ENCODE measurements at places on chromosomes 5 and 9. TPM values are rescaled to one million over a fixed set of nuclear protein-coding genes. Genes with fewer than 3 reads are reported as not detected.

DNA sequence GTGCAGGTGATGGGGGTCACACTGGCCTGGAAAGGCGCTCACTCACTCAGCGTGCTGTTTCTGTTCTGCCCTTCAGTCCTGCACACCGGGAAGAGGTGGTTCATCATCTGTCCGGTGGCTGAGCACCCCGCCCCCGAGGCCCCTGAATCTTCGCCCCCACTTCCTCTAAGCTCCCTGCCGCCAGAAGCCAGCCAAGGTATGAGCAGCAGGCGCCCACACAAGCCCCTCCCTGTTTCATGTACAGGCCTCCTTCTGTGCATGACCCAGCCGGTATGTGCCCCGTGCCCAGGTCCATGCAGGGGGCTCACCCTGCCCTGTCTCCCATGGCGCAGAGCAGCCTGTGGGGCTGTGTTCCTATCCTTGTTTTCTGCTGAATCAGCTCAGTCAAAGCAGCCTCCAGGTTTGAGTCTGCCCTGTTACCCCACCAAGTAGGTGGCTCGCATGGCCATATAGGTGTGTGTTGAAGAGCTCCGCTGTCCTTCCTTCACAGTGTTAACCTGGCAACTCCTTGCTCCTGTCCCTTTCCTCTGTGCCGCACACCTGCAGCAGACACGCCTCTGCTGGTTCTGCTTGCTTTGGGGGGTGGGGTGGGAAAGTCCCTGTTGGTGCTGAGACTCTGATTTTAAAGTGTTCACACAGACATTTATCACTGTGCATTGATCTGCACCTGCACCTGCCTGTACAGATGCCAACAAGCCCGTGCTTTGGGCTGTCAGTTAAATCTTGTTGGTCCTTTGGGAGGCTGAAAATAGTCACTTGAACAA is 84.8 kb downstream of the WNK2 start:
- H3K4me1 ChIP-seq: peaks cover 8% of the 10 kb centered on the region
- H3K4me3 ChIP-seq: peak overlapping the region; percentile 87
- DNase-seq: no peak
- peaks cover 45% of the 10 kb centered on the region for H3K27me3 ChIP-seq
- H3K36me3 ChIP-seq: no peaks in the 10 kb centered on the region

GRCh38 chr5:177354711-177355110 is 3.0 kb upstream of the RGS14 start:
- peaks cover 11% of the 10 kb centered on the region for H3K36me3 ChIP-seq
- H3K4me1 ChIP-seq: peaks cover 45% of the 10 kb centered on the region
- H3K27me3 ChIP-seq: no peaks in the 10 kb centered on the region
- no peak overlapping the region for H3K4me3 ChIP-seq
- no peak for DNase-seq
- H3K27ac ChIP-seq: no peak overlapping the region

DNA sequence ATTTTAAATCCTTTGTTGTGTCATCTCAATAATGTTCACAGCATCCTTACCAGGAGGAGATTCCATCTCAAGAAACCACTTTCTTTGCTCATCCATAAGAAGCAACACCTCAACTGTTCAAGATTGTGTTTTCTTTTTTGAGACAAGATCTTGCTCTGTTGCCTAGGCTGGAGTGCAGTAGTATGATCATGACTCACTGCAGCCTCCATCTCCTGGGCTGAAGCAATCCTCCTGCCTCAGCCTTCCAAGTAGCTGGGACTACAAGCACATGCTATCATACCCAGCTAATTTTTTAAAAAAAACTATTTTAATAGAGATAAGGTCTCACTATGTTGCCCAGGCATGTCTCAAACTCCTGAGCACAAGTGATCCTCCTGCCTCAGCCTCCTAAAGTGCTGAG is 60.0 kb downstream of the ABHD17B start:
- H3K36me3 ChIP-seq: peaks cover 2% of the 10 kb centered on the region
- no peaks in the 10 kb centered on the region for H3K4me1 ChIP-seq
- H3K27me3 ChIP-seq: peaks cover 15% of the 10 kb centered on the region
- no peak overlapping the region for H3K27ac ChIP-seq
- DNase-seq: no peak

PFDN1 gene
- 33.4 TPM for total RNA-seq

- H3K27ac ChIP-seq: no peak overlapping the region
- H3K4me1 ChIP-seq: no peaks in the 10 kb centered on the region
- H3K27me3 ChIP-seq: no peaks in the 10 kb centered on the region
- no peaks in the 10 kb centered on the region for H3K36me3 ChIP-seq
These were observed 556.6 kb downstream of the TLE1 start for GRCh38 chr9:81132796-81133195.

GRCh38 chr5:83312663-83313062 is 158.9 kb upstream of the VCAN start:
- H3K36me3 ChIP-seq: peaks cover 2% of the 10 kb centered on the region
- H3K4me3 ChIP-seq: no peak overlapping the region
- H3K27ac ChIP-seq: no peak overlapping the region
- no peaks in the 10 kb centered on the region for H3K4me1 ChIP-seq
- no peaks in the 10 kb centered on the region for H3K27me3 ChIP-seq

DNA sequence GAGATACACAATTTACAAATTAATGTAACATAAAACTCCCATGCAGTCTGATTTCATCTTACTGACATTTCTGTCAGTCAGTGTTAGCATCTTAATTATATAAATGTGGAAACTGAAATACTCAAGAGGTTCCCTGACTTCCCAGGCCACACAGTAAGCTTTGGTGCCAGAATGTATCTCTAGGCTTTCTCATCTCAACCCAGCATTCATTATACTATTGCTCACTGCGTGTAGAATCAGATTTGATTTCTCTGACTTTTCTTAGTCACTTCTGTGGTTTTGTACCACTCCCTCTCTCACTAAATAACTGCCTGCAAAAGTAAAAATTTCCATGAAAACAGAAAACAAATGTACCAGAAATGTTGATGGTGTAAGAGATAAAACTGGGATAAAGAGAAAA is 31.7 kb upstream of the CDKN2B start:
- H3K36me3 ChIP-seq: no peaks in the 10 kb centered on the region
- peak overlapping the region; percentile 39 for H3K27ac ChIP-seq
- H3K27me3 ChIP-seq: no peaks in the 10 kb centered on the region
- H3K4me3 ChIP-seq: no peak overlapping the region

DNA sequence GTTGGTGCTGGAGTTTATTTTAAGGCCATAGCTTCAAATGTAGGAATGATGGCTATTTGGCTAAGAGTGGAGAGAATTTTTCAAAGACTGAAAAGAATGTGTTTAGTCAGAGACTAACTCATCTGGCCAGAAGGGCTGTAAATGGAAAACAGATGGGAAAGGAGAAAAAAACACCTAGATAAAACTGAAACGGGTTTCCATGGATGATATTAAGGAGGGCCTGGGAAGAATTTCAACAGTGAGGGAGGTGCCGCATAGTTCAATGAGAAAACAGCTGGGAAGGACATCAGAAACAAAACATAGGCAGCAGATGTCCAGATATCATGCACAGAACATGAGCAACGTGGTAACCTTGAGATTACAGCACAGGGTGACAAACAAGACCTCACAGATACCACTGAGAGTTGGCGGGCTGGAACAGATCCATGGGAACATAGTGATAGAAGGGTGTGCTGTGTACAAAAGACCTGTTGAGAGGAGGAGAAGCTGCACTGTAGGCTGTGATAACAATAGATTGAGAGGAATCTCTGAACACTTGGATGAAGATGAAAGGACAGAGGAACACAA is 31.2 kb upstream of the RAD23B start:
- DNase-seq: no peak
- H3K4me1 ChIP-seq: no peaks in the 10 kb centered on the region
- no peak overlapping the region for H3K27ac ChIP-seq
- H3K36me3 ChIP-seq: peaks cover 4% of the 10 kb centered on the region

GRCh38 chr9:20286969-20287368 is 335.3 kb downstream of the MLLT3 start:
- H3K4me1 ChIP-seq: peaks cover 6% of the 10 kb centered on the region
- peaks cover 3% of the 10 kb centered on the region for H3K36me3 ChIP-seq
- H3K27ac ChIP-seq: no peak overlapping the region
- no peak overlapping the region for H3K4me3 ChIP-seq
- H3K27me3 ChIP-seq: no peaks in the 10 kb centered on the region

SPINK1 gene
- total RNA-seq: not detected

GRCh38 chr5:176771102-176771845 is 39.1 kb upstream of the UNC5A start:
- H3K4me1 ChIP-seq: peaks cover 2% of the 10 kb centered on the region
- peaks cover 52% of the 10 kb centered on the region for H3K27me3 ChIP-seq
- H3K36me3 ChIP-seq: peaks cover 2% of the 10 kb centered on the region
- H3K4me3 ChIP-seq: no peak overlapping the region

DNA sequence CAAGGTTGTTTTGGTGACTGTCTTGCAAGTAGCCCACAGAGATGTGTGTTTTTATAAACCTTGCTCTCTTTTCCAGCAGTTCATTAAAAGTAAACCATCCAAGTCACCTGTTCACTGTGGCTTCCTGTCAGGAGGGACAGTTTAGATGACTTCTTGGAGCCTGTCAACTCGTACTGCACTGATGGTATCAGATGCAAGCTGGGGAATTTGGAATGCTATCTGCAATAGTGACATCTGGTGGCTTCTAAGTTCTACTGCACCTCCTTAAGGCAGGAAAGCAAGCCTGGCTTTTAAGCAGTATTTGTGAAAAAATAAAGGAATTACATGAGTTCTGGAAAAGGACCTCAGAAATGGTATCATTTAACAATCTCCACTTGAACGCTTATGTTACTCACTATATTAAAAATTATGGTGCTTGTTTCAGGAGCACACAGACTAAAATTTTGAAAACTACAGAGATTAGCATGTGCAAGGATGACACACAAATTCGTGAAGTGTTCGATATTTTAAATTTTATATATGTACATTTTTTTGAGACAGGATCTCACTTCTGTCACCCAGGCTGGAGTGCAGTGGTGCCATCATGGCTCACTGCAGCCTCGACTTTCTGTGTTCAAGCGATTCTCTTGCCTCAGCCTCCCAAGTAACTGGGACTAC is 164.0 kb downstream of the TTC39B start:
- H3K36me3 ChIP-seq: no peaks in the 10 kb centered on the region
- H3K27me3 ChIP-seq: peaks cover 20% of the 10 kb centered on the region
- H3K27ac ChIP-seq: no peak overlapping the region

DNA sequence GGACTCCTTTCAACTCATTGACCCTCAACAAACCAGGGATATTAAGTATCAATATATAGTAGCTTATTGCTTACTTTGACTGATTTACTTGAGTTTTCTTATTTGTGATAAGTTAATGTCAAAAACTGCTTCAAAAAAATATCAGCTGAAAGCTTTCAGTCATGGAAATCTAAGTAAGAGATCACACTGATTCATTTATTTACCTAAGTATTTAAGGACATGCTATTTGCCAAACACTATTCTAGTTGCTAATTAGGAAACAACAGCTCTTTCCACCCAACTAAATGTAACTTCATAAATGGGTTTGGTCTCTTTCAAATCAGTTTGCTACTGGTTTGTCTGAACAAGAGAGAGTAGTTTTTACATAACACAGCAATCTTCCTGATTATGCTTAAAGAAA is 48.2 kb downstream of the CHD1 start:
- H3K4me1 ChIP-seq: peaks cover 12% of the 10 kb centered on the region
- DNase-seq: no peak
- peaks cover 10% of the 10 kb centered on the region for H3K36me3 ChIP-seq
- no peak overlapping the region for H3K4me3 ChIP-seq
- no peaks in the 10 kb centered on the region for H3K27me3 ChIP-seq
- H3K27ac ChIP-seq: peak overlapping the region; percentile 75

- peaks cover 3% of the 10 kb centered on the region for H3K36me3 ChIP-seq
- H3K27me3 ChIP-seq: peaks cover 30% of the 10 kb centered on the region
- H3K4me3 ChIP-seq: no peak overlapping the region
- peaks cover 9% of the 10 kb centered on the region for H3K4me1 ChIP-seq
These were observed 130.9 kb upstream of the CHD1 start for GRCh38 chr5:99059685-99060084.

DNA sequence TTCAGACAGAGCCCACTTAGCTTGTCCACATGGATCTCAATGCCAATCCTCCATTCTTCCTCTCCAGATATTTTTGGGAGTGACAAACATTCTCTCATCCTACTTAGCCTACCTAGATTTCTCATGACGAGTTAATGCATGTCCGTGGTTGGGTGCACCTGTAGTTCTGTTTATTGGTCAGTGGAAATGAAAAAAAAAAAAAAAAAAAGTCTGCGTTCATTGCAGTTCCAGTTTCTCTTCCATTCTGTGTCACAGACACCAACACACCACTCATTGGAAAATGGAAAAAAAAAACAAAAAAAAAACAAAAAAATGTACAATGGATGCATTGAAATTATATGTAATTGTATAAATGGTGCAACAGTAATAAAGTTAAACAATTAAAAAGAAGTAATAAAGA is 59.0 kb downstream of the BASP1 start:
- H3K36me3 ChIP-seq: no peaks in the 10 kb centered on the region
- H3K27me3 ChIP-seq: no peaks in the 10 kb centered on the region
- H3K27ac ChIP-seq: no peak overlapping the region
- H3K4me3 ChIP-seq: no peak overlapping the region
- no peak for DNase-seq

DNA sequence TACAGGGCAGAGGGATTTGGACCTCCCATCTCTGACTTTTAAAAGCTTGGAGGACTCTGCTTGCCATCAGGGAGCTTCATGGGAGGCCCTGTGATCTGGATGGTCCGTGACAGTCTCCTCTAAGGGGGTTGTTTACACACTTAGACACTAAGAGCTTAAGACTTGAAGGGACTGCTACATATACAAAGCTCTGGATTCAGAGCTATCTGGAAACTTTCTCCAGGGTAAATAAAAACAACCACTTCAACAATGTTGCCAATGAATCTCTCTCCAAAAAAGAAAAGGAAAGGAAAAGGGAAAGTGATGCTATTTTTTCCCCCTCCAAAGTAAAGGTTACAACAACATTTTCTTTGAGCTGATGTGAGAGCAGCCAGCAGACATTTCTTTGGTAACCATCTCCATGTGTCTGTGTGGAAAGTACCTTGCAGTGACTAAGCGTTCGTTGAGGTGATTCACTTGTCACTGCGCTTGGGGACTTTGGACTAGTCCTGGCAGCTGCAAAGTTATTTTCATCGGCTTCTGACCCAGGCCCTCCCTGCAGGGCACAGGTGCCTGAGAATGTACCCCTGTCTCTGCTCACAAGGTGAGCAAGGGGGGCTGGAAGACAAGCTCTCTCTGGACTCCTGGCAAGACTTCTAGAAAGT is 262.1 kb upstream of the KLF4 start:
- no peak overlapping the region for H3K27ac ChIP-seq
- H3K27me3 ChIP-seq: no peaks in the 10 kb centered on the region
- H3K4me3 ChIP-seq: no peak overlapping the region
- H3K4me1 ChIP-seq: no peaks in the 10 kb centered on the region
- DNase-seq: no peak

GRCh38 chr5:16970826-16971225 is 34.7 kb upstream of the MYO10 start:
- no peaks in the 10 kb centered on the region for H3K4me1 ChIP-seq
- no peak for DNase-seq
- no peaks in the 10 kb centered on the region for H3K36me3 ChIP-seq
- no peak overlapping the region for H3K27ac ChIP-seq
- H3K27me3 ChIP-seq: peaks cover 8% of the 10 kb centered on the region
- H3K4me3 ChIP-seq: no peak overlapping the region

CAMK2A gene
- total RNA-seq: not detected

- H3K4me3 ChIP-seq: no peak overlapping the region
- no peaks in the 10 kb centered on the region for H3K4me1 ChIP-seq
- DNase-seq: no peak
- no peak overlapping the region for H3K27ac ChIP-seq
- H3K27me3 ChIP-seq: peaks cover 52% of the 10 kb centered on the region
- peaks cover 8% of the 10 kb centered on the region for H3K36me3 ChIP-seq
These were observed 21.7 kb upstream of the BARHL1 start for GRCh38 chr9:132560616-132561202.

PHF24 gene
- total RNA-seq: not detected

ASTN2 gene
- 4.8 TPM for total RNA-seq
